NCI-H2227 treated with DMSO at 0.1 percent for 48 hours (cell line): ENCODE measurements at places on chromosomes 11 and 22.

- DNase-seq: no peak
These were observed 56.4 kb downstream of the RTL6 start for GRCh38 chr22:44441401-44442185.

GRCh38 chr11:116603728-116604323 is 169.0 kb downstream of the BUD13 start:
- no peak for DNase-seq

GRCh38 chr22:35381424-35382009 is 621 bp downstream of the HMOX1 start:
- no peak for DNase-seq

- peak; percentile 31 for DNase-seq
These were observed 26.9 kb upstream of the CSTF3 start for GRCh38 chr11:33187998-33188722.

- no peak for DNase-seq
These were observed 3.8 kb upstream of the KCNK7 start for GRCh38 chr11:65599216-65599954.

DNA sequence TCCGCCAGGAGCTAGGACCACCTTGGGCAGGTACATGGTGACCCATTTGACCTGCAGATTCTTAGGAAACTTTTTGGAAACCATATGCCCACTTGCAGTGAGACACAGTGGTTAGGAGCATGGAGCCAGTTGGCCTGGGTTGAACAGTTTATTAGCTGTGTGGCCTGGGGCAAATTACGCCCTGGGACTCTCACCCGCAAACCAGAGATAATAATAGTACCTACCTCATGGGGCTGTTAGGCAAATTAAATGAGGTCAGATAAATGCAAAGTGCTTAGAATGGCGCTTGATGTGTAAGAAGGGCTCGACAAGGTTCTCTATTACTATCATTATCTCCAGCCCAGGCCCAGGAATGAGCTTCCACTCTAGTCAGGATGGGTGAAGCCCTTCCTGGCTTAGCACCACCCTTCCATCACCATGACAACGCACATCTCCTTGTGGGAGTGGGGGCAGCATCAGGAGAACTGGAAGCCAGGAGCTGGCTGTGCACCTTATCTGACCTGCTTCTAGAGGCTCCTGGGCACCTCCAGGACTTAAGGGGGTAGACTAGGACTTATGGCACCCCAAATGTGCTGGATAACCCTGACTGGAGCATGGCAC is 5.1 kb downstream of the SYT12 start:
- DNase-seq: peak; percentile 73

- DNase-seq: no peak
These were observed 34.1 kb downstream of the PHLDB1 start for GRCh38 chr11:118641397-118642019.

GRCh38 chr11:34864424-34864823 is 51.8 kb downstream of the APIP start:
- DNase-seq: no peak

GRCh38 chr22:49994361-49995040 is 18.1 kb downstream of the IL17REL start:
- no peak for DNase-seq

GRCh38 chr22:40265783-40266182 is 80.5 kb upstream of the ADSL start:
- no peak for DNase-seq

GRCh38 chr11:79406376-79406775 is 34.5 kb downstream of the TENM4 start:
- DNase-seq: no peak

DNA sequence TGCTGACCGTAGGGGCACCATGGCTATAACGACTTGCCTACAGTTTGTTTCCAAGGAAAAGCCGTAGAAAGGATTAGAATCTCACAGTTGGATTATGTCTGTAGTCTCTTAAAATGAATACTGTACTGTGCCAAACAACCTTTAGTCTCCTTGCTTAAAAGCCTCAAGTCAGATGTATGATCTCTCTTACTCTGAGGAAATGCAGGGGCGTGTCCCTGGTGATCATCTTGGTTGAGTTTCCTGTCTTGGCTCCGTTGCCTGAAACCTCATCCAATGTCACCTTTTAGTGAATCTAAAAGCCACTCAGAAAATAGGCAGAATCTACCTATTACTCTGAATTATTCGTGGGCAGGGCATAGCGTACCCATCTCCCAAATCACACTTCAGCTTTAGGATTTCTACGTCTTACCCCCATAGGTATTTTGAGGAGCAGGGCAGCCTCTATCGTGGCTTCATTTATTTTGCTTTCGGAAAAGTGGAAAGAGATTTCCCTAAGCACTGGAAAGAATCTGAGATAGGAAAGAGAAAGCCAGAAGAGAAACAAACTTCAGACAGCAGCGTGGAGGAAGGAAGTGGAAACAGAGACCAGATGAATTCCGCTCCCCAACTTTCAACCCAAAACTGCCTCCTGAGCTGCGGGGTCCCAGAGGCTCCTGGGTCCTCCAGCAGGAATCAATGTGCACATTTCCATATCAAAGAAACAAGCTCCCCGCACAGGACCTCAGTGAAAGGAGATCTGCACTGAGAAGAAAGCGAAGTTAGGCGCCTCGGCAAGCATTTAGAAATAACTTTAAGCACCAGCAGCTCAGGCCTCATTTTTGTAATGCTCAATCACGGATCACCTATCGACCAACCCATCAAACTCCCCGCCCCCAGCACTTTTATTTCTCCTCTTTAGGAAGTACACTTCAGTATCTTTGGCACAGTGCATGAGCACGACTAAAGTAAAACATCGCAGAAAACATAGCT is 245.8 kb downstream of the ETS1 start:
- no peak for DNase-seq

DNA sequence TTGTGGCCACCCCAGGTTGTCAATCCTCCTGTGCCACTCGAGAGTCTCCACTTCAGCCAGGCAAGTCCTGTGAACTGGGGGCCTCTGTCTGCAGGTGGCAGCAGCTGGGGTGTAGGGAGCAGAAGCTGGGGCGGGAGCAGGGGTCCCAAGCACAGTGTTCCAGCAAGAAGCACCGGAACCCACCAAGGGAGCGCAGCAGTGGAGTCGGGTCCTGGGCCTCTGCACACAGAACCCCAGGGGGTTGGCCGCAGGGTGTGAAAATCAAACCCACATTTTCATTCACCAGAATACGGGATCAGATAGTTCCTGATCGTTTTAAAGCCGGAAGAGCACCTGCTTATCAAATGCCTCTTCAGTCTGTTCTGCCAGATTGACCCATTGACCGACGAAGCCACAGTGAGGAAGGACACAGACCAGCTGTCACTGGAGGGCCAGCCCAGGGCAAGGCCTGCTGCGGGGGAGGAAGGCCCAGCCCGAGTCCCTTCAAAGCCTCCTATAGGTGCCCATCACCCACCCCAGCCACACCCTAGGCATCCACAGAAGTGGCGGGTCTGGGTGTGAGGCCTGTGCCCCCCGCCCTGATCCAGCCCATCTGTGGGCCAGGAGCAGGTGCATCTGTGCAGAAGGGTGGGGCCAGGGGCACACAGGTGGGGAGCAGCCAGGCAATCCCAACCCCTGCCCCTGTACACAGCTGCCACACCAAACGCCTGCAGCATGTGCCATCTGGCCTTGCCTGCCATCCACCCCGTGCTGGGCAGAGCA is 34.1 kb downstream of the RSPH14 start:
- no peak for DNase-seq

GRCh38 chr11:47998733-47999359 is 18.5 kb downstream of the PTPRJ start:
- no peak for DNase-seq

DNA sequence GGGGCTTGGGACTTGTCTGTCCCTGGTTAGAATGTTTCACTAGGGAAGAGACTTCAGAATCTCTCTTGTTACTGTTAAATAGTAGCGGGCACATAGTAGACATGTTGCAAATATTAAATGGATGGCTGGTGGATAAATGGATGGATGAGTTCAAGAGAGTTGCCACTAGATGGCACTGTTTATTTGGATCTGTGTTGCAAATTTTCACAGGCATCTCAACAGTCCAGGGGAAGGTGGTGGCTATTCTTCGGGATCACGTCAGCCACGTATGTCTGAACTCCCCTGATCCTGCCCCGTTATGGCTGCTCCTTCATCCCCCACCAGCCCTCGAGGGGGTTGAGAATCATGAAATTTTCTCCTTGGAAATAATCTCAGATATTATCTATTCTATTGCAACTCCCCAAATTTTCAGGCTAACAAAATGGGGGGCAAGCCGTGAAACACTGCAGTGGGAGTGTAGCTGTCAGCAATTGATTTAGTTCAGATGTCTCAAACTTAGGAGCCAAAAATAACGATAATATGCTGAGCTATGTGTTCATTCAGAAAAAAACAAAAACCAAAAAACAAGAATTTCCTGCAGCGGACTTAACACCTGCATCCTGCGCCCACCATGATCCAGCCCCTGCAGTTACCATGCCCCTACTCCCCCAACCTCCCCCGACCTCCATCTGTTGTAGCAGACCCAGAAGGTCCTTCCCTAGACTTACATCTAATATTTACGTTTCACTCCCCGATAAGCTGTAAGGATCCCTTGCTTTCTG is 29.1 kb upstream of the BIRC3 start:
- peak; percentile 77 for DNase-seq

DNA sequence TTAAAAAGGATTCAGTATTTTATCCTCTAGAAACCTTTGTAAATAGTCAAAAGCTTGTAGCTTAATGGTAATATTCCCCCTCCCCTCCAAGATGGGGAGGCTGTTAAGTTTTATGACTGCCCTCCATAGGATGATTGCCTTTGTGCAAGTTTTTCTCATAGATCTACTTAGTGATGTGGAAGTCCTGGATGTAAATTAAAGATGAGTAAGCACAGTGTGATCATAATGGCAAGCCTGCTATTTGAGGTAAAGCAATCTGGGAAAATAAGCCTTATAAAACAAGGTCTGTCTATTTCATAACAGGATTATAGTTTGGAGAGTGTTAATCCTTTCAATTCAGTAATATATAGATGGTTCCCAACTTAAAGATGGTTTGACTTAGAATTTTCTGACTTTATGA is 216.3 kb downstream of the DDX10 start:
- no peak for DNase-seq
